ENCODE measurements at places on chromosomes 2 and 18. TPM values are rescaled to one million over a fixed set of nuclear protein-coding genes. Genes with fewer than 3 reads are reported as not detected.

- no peak overlapping the region for H3K27ac ChIP-seq
- H3K27me3 ChIP-seq, result no peaks in the 10 kb centered on the region
- DNase-seq, result no peak
- H3K4me3 ChIP-seq, result no peak overlapping the region
- H3K36me3 ChIP-seq, result no peaks in the 10 kb centered on the region
Observed at GRCh38 chr2:226524381-226524843, 275.2 kb downstream of the IRS1 start.

DNA sequence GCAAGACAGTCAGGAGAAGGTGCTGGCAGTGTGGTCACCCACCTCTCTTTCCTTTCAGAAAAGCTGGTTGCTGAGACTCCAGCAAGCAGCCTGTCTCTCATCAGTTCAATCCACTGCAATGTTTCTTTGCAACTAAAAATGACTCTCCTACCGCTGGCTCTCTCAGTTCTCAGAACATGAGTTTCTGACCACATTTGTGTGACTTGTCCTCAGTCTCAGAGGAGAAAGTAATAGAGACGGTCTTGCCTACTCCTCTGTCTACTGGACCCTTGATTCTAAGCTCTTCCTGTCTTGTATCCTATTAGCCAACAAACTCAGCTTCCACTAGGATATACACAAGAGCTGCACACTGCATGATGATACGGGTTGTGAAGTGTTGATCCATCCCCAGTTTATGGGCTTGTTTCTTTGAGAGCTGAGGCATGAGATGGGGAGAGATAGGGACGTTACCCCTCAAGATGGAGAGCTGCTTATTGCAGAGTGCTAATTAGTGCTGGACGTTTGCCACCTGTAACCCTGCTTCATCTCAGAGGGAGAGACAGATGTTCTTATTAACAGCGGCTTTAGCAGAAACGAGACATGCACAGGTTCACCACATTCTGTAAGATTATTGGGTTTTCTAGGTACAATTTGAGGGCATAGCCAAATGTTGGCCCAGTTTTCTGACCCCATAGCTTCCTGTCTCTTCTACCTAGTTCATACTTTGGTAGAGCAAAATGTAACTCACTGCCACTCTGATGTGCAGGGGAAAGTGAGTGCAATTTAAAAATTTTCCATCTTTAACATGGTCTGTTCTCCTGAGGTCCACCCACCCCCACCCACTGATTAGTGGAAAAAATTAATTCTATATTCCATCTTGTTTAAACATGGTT is 32.4 kb upstream of the YWHAQ start:
- no peak for DNase-seq
- no peaks in the 10 kb centered on the region for H3K27me3 ChIP-seq
- H3K27ac ChIP-seq, result no peak overlapping the region

The GPD2 gene
- 34.7 TPM for total RNA-seq

The HOXD8 gene
- 6.0 TPM for total RNA-seq

The SOWAHC gene
- 56.4 TPM for total RNA-seq

The ACMSD gene
- total RNA-seq, result not detected

The TWIST2 gene
- 72.7 TPM for total RNA-seq

The AOX1 gene
- total RNA-seq, result 38.6 TPM

The FAM237A gene
- not detected for total RNA-seq
